Stimulated activated CD8-positive, alpha-beta memory T cell treated with anti-CD3 and anti-CD28 coated beads, Interleukin-15, amount 100 ng/mL, for 1 hour (primary cell): ENCODE measurements at places on chromosomes 16 and 17.

GRCh38 chr16:5032748-5033167 is 977 bp downstream of the NAGPA start:
- DNase-seq, result no peak

DNA sequence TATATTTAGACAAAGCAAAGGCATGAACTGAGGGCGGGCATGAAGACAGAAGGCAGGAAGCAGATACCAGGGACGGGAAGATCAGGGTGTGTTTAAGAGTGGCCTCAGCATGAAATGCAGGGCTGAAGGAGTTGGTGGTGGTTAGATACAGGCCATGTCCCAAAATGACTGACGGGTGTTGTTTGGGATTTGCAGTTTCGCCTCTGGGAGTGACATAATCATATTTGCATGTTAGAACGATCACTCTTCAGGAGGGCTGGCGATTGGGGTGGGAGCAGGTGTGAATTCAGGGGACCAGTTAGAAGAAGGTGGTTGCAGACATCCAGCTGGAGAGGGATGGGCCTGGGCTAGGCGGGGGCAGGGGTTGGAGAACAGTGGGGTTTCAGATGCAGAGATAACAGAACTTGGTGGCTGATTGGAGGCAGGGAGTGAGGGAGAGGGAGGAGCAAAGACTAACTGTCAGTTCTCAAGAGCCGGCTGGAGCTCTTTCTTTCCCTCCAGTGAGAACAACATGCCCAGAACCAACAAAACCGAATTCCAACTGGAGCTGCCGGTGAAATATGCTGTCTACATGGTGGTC is 27.2 kb upstream of the ITGAX start:
- no peak for DNase-seq

DNA sequence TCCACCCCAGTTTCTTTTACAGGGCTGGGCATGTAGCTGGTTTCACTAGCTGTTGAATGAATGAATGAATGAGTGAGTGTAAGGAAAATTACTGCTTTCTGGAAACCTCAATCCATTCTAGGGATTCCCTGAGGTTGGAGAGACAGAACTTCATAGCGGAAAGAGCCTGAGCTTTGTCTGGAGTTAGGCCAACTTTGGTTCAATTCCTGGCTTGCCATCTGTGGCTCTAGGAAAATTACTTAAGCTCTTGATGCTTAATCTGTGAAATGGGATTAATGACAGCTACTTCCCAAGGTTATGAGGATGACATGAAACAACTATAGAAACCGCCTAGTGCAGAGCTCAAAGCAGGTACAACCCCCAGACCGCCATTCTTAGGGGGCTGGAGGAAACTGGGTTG is 76.3 kb upstream of the AXIN2 start:
- DNase-seq, result no peak

- no peak for DNase-seq
Observed at GRCh38 chr17:82415336-82415735, 2.8 kb upstream of the HEXD start.

- no peak for DNase-seq
Observed at GRCh38 chr16:74216319-74216718, 80.3 kb upstream of the PSMD7 start.

- no peak for DNase-seq
Observed at GRCh38 chr16:65500919-65501318, 379.1 kb upstream of the CDH11 start.

GRCh38 chr16:74713325-74713724 is 12.7 kb upstream of the MLKL start:
- DNase-seq, result no peak

- no peak for DNase-seq
Observed at GRCh38 chr16:51648526-51648925, 497.5 kb upstream of the SALL1 start.

DNA sequence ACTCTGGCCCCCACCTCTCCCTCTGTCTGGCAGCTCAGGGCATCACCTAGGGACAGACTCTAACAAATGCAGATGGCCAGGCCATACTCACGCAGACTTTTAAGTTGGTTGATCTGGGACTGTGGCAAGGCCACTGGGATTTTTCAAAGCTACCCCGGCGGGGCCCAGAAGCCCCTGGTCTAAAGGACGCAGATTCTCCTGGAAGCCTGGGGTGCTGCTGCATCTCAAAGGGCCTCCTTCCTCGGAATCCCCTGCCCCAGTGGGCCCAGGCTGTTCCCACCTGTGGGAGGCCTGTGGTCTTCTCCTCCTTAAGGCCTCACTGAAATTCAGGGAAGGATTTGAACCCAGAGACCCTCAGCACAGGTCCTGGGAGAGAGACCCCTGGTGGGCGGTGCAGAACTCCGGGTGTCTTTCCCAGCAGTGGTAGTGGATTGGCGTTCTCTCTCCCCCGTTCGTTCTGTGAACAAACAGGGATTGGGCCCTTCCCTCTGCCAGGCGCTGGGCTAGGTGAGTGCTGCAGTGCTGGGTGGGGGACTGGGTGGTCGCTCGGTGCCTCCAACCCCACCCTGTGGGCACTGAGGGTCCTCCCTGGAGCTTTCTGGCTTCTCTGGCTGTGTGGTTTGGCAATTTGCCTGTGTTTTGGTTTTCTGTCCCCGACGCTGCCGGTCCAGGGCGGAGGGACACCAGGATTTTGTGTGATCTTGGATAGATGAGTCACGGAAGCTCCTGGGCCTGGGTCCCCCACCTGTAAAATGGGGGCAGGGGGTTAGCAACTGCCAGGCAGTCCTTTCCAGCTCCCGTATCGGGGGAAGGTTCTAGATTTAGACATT is 160.5 kb upstream of the GSE1 start:
- DNase-seq, result no peak

DNA sequence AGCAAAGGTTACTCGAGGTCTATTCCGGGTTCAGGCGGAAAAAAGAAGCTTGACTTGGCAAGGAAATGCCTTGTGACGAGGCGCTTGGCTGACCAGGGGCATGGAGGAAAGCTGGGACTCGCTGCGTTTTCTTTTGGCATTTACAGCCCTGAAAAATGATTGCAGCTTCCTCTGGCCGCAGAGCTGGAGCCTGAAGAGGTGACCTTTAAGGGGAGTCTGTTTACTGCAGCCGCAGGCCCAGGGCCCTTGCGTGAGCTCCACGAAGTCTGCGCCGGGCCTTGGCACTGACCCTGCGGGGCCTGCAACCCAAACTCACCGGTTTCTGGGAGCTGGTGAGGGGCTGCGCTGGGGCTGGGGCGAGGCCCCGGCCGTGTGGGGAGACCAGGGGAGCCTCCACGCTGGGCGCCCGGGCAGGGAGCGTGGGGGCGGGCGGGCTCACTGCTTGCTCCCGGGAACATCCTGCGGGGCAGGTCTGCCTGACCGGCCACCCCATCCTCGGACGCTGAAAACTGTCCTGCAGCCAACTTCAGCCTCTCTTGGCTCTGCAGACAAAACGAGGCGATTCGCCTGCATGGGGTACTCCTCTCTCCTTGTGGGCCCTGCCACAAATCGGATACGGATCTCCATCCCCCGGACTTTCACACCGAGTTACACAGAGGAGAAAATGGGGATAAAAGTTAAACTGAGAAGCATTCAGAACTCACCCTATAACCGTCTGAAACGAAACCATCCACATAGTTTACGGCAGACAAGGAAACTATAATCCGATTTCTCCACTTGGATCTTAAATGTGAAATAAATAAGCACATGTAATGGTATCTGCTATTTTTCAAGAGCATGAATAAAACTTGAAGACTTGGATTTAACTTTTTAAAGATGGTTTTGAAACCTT is 206.3 kb upstream of the FOXF1 start:
- no peak for DNase-seq

- no peak for DNase-seq
Observed at GRCh38 chr16:4743226-4743878, 9.0 kb downstream of the DNAAF8 start.

DNA sequence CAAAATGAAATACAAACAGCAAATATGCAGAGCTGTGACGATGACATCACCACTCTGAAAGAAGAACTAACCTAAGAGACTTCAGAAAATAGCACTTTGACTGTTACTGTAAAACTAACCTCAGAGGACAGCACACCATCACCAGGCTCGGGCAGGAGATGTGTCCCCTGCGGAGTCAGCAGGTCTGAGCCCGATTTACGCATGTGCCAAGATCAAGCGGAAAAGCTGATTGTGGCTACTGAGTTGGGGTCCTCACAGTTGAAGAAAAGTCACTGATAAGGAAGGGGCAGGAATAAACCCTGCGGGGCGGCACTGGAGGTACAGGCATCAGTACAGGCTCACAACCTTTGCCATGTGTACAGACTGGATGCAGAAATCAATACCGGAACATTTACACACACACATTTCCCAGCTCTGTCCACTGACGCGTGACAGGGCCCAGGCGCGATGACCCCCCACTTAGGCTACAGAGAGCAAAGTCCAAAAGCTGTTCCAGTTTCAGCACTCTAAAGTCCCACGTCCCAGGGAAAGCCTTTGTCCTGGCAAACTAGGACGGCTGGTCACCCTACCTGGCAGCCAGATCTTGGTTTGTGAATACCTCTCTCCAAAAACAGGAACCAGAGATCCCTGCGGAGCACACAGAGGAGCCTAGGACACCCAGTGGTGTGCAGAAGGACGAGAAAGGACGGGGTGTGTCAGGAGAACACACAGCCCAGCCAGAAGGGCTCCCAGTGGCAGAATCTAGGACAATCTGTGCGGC is 21.5 kb downstream of the TRAP1 start:
- no peak for DNase-seq

GRCh38 chr16:89431630-89432029 is 58.7 kb downstream of the ANKRD11 start:
- no peak for DNase-seq

GRCh38 chr16:7946142-7946541 is 613.5 kb downstream of the RBFOX1 start:
- no peak for DNase-seq

- no peak for DNase-seq
Observed at GRCh38 chr17:70597774-70598173, 428.4 kb downstream of the KCNJ2 start.

- DNase-seq, result no peak
Observed at GRCh38 chr16:49867796-49868668, 12.1 kb upstream of the ZNF423 start.

GRCh38 chr17:45131616-45132319 is 547 bp downstream of the PLCD3 start:
- no peak for DNase-seq

DNA sequence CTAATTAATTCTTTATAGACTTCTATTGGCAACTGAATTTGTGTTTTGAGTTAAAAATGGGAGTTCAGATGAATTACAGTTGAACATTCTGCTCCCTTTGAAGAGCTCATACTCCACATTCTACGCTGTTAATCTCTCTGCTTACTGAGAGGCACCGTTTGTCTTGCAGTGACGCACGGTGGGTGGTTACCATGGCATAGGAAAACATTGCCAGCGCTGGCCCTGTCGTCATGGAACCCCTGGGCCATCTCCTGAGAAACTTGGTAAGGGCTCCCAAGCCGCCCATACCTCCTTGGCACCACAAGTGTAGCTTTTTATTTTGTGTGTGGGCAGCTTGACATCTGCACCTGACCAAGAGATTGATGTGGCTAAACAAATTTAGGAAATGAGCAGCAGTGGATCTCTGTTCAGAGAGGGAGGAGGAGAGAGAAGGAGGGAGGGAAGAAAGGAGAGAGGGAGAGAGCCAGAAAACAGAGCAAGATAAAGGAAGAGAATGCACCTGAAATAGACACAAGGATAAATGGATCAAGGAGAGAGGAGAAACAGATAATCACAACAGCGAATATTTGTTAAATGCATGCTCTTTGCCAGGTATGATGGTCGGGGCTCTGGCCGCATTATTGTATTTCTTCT is 398.5 kb downstream of the HAPSTR1 start:
- DNase-seq, result no peak

DNA sequence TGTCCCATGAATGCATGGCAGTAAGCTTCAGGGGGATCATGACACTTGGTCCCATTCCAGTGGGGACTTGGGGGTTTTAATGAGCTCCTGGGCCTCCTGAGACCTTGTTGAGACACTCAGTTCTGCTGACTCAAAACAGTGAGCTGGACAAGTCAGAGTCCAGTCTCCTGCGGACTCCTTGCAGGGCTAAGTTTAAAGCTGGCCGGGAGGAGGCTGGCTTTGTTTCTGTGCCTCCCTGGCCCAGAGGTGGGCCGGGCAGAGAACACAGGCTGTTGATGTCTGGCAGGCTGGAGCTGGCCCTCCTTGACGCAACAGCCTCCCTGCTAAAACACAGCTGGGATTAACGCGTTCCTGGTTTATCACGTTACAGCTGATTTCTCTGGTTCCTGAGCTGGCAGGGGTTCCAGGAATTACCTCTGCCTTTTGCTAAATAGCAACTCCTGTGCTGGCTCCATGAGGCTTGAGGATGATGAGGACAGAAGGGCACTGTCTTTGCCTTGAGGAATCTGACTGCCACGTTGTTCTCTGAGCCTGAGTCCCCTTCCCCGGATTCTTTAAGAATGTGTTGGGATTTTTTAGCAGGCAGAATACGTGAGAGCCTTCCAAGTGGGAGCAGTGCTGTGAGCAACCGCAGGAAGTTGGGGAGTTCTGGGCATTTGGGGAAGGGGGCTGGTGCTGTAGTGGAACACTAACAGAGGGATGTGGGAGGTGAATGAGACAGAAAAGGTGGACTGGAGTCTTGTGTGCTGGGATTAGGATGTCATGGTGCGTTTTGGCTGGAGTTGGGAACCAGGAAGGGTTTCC is 2.0 kb downstream of the GPT2 start:
- DNase-seq, result no peak

DNA sequence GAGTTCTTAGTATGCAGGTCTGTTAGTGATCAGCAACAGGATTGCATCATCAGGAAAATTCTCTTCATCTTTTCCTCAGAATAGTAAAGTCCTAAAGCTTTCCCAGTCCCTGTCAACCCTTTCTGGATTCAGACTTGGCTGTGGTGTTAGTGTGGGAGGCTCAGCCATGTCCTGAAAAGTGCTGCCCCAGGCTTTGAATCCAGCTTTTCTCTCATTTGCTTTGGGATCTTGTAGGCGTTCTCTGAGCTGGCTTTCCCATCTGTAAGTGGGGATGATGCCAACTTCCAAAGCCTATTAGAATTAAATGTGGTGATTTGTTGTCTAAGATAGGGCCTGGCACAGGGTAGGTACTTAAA is 3.0 kb downstream of the ALKBH5 start:
- no peak for DNase-seq

DNA sequence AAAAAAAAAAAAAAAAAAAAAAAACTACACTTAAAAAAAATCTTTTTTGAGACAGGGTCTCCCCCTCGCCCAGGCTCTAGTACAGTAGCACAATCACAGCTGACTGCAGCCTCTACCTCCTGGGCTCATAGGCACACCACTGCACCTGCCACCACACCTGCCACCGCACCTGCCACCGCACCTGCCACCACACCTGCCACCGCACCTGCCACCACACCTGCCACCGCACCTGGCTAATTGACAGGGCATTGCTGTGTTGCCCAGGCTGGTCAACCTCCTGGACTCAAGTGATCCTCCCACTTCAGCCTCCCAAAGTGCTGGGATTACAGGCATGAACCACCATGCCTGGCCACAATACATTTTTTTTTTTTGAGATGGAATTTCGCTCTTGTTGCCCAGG is 17.6 kb upstream of the WDR45B start:
- no peak for DNase-seq

GRCh38 chr16:11973070-11973469 is 3.5 kb upstream of the SNX29 start:
- no peak for DNase-seq
